Myocyte (in vitro differentiated cells): ENCODE measurements at places on chromosomes 2 and 18. TPM values are rescaled to one million over a fixed set of nuclear protein-coding genes. Genes with fewer than 3 reads are reported as not detected.
A peak's percentile ranks its signal among the peaks of the same experiment; 100 is the strongest.

Gene ANTXR1
- 91.9 and 94.7 TPM in 2 replicates for total RNA-seq

Gene AMER3
- total RNA-seq = not detected in 2 replicates

Gene SKOR2
- not detected in 2 replicates for total RNA-seq

Gene OSBPL6
- total RNA-seq = 14.0 and 20.6 TPM in 2 replicates

Gene BUB1
- total RNA-seq = 2.1 and 5.8 TPM in 2 replicates

Gene KLHL14
- total RNA-seq = not detected in 2 replicates

Gene TMEM37
- total RNA-seq = not detected in 2 replicates

Gene UGT1A8
- total RNA-seq = not detected in 2 replicates

Gene ST8SIA3
- total RNA-seq = not detected in 2 replicates

Gene RAD51AP2
- 0.37 TPM in 1 of 2 replicates, not detected in the other for total RNA-seq

Gene RIT2
- not detected in 2 replicates for total RNA-seq

Gene RFTN2
- 6.2 and 6.8 TPM in 2 replicates for total RNA-seq

GRCh38 chr2:32264422-32265105 is at the start of gene NLRC4:
TSS of gene NLRC4 (minus strand) at chr2:32264886. CDS start at chr2:32256775, 8,111 bp downstream.
- DNase-seq = no peak

DNA sequence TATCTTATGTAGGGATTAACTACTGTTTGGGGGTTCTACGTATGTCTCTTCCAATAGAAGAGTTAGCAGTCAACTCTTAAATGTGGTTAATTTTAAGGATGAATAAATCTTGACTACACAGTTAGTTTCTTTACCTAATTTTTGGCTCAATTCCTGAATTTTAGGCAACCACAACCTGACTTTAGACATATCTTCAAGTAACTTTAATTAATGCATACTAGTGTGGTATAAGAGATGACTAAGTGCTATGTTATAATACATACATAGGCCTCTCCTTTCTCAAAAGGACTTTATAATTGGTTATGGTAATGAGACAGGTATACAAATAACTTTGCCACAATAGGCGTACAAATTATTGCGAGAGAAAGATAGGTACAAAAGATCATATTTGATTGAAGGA is 312.0 kb downstream of the IRS1 start:
- no peak for DNase-seq

DNA sequence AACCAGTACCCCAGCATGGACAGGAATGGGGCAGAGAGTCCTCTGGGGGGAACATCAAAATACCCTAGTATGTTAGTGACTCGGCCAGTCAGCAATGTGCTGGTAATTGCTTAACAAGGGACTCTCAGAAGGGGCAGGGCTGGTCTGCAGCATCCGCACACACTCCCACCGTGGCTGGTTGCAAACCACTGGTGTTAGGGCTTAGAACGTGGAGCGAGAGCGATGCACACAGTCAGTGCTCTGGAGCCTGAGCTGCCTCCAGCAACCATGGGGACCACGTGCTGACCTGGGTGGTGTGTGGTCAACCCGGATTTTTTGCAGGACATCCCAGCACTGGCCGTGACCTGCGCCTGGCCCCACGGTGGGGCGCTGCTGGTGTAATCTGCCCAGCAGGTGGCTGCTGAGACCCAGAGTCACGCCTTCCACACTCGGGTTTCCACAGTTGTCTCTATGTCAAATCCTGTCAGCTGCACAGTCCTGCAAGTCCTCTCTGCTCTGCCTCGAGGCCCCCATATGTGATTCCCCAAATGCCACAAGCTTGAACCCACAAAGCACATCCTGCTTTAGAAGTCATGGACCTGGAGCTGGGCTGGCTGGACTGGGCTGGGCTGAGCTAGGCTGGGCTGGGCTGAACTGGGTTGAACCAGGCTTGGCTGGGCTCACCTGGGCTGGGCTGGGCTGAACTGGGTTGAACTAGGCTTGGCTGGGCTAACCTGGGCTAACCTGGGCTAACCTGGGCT is 50.6 kb upstream of the GPC1 start:
- peak; percentile 91 for DNase-seq

- DNase-seq = no peak
Observed at GRCh38 chr2:119859528-119859927, 99.8 kb downstream of the PTPN4 start.

DNA sequence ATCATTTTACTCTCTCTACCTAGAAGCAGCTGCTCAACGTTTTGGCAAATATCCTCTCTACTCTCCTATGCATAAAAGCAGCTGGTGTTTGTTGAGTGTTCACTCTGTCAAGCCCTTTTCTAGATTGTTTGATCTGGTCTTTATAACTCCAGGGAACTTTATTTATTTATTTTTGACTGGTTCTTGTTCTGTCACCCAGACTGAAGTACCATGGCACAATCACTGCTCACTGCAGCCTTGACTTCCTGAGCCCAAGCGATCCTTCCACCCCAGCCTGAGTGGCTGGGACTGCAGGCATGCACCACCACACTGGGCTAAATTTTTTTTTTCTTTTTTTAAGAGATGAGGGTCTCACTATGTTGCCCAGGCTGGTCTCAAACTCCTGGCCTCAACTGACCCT is 12.7 kb downstream of the CATIP start:
- DNase-seq = no peak

DNA sequence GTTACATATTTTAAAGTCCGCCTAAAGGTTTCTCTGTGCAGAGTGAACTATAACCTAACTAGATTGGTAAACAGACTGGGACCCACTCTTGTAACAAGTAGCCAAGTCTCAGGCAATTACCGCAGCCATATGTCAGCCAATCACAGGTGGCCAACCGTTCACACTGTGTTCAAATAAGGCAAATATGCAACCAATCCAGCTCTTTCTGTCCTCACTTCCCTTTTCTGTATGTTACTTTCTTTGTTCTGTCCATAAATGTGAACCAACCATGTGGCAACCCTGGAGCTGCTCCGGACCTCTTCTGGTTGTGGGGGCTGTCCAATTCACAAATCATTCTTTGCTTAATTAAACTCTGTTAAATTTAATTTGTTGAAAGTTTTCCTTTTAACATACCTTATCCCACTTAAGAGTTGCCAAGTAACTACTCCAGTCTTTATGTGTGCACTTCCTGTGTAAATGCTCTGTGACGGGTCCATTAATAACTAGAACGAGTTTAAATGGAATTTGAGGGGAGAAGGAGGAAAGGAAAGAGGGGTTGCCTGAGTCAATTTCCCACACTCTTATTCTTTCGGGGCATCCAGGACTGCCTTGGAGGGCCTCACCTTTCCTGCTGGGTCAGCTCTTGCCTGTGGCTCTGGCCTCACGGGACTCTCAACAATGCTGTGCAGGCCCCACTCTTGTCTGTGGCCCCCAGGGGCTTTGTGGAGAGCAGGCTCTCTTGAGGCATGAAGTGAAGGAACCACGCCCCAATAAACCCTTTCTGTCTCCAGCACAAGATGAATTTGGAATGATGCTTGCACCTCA is 6.6 kb upstream of the RPL37A start:
- no peak for DNase-seq

GRCh38 chr2:218880102-218880858 is at the start of gene WNT10A:
TSS of gene WNT10A (plus strand) at chr2:218880852. CDS start at chr2:218880996, 144 bp downstream.
- DNase-seq = peak; percentile 48

GRCh38 chr2:67156796-67157195 is 240.3 kb upstream of the ETAA1 start:
- DNase-seq = no peak

DNA sequence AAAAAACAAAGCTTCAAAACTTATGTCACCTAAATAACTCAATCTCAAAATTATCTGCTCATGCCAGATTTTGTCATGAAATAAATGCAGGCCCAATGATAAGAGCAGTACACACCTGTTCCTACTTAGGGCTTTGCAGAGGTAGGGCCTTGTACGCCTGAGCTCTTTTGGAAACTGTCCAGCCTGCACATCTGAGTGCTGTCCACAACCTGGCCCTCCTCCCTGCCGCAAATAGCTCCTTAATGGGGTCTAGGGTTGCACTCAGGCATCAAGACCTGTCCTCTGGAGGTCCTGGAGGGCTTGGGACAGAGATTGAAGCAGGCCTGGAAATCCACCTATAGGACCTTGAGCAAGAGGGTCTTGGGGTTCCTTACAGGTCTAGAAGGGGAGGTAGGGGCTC is 115.4 kb upstream of the CCDC195 start:
- DNase-seq = no peak

DNA sequence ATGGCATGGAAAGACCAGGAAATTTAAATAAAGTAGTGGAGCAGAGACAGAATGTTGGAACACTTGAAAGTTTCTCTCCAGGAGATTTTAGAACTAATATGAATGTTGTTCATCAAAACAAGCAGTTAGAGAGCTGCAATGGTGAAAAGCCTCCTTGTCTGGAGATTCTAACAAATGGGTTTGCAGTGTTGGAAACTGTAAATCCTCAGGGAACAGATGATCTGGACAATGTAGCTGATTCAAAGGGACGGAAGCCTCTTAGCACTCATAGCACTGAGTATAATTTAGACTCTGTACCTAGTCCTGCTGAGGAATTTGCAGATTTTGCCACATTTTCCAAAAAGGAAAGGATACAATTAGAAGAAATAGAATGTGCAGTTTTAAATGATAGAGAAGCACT is 27.7 kb downstream of the AFTPH start:
- no peak for DNase-seq

DNA sequence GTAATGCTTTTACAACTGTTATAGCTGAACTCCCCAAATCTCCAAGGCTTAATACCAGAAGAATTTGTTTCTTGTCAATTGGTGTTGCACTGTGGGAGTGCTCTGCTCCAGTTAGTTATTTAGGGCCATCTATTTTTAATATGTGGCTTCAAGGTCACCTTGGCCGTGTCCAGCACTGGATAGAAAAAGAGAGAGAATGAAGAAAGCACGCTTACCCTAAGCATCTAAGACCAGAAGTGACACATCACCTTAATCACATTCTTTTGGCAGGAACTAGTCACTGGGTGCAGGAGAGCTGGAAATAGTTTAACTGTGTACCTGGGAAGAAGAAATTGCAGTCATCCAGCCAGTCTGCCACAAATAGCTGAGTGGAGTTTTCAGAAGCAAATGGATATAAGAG is 78.8 kb downstream of the VWC2L start:
- peak; percentile 32 for DNase-seq

GRCh38 chr2:10891390-10891789 is 20.3 kb upstream of the KCNF1 start:
- DNase-seq = no peak

GRCh38 chr2:148971547-148971946 is 67.0 kb upstream of the LYPD6B start:
- DNase-seq = no peak

GRCh38 chr2:149824136-149824535 is 236.6 kb upstream of the MMADHC start:
- DNase-seq = no peak

DNA sequence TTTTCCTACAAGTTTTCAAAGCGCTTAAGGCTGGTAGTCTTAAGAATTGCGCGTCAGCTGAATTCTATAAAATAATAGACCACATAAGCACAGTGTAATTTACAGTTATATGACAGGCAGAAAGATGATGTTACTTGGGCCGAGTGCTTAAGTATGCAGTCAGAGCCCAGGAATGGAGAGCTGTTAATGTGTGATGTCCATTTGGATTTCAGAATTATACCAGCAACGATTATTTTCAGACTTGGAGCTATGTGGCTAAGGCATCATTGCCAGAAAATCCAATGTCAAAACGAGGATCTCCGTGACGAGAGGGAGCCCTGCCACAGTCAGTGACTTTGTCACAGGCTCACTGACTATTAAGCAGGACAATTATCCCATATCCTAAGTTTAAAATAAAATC is 3.4 kb downstream of the KLF7 start:
- DNase-seq = peak; percentile 51

DNA sequence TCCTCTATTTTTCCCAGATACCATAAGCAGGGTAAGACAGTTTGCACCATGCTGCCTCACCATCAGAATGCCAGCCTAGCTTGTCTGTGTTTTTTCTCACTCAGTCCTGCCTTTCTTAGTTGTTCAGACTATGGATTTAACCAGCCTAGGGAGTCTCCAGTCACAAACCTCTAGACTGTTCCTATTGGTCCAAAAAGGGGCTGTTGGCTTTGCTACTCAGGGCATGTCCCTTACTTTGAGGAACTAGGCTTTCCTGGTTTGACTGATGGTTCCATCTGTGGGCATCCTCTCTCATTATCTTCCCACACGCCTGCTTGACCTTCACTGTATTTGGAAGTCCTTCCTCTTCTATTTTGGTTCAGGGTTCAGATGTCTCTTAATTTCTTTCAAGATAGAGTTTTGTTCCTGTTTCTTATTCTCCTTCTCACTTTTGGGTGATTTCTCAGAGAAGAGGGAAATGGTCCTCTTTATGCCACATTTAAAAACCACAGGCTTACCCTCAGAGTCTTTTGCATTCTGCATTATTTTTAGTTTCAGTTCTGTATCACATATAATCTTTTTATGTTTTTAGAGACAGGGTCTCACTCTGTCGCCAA is 31.3 kb upstream of the TMEM131 start:
- peak; percentile 44 for DNase-seq

- DNase-seq = peak; percentile 67
Observed at GRCh38 chr2:207746131-207746530, 23.6 kb downstream of the FZD5 start.

GRCh38 chr2:64352292-64352691 is 101.7 kb upstream of the LGALSL start:
- DNase-seq = no peak

GRCh38 chr2:202679980-202680379 is 45.2 kb downstream of the FAM117B start:
- DNase-seq = no peak

DNA sequence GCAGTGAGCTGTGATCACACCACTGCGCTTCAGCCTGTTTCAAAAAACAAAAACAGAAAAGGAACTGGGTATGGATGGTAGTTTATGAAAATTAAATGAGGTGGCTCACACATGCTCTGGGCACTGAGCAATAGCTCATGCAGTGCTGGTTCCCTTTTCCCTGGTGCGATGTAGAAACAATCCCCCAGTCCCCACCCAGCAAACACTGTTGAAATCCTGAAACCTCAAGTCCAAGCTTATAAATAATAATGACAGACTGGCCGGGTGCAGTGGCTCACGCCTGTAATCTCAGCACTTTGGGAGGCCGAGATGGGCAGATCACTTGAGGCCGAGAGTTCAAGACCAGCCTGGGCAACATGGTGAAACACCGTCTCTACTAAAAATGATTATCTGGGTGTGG is 55.4 kb upstream of the SMAD2 start:
- DNase-seq = no peak

DNA sequence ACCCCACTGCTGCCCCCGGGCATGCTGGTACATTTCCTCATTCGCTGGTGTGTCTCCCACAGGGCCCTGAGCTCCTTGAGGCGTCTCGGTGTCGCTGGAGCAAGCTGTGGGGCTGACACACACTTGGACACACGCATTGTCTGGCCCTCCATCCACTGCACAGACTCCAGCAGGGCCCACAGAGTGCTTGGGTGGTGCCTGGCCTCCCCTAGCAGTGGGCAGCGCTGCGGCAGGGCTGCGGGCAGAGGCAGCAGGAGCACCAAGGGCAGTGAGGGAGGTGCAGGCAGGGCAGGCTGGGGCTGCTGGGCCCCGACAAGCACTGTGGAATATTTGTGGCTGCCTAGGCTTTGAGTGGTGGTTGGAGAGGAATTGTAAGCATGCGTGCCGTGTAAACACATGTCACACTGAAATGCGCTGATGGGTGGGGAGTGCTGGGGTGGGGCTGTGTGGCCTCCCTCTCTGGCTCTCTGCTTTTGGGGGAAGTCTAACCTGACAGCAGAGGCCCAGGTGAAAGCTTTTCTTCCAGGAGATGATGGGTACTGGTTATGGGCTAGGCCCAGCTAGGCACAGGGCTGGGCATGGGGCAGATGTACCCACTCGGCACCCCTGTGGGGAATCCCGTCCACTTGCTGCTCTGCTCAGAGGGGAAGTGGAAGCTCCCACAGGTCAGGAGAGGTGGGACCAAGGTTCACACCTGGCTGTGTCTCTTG is 55.5 kb upstream of the HS6ST1 start:
- DNase-seq = peak; percentile 86
